ENCODE measurements at places on chromosomes 12 and 14.

- no peak for DNase-seq
These were observed 107.3 kb upstream of the DCN start for GRCh38 chr12:91289906-91290305.

- DNase-seq, result no peak
These were observed 421.1 kb upstream of the RGS6 start for GRCh38 chr14:71511152-71511551.

- DNase-seq, result no peak
These were observed 259.5 kb upstream of the E2F7 start for GRCh38 chr12:77324763-77325468.

DNA sequence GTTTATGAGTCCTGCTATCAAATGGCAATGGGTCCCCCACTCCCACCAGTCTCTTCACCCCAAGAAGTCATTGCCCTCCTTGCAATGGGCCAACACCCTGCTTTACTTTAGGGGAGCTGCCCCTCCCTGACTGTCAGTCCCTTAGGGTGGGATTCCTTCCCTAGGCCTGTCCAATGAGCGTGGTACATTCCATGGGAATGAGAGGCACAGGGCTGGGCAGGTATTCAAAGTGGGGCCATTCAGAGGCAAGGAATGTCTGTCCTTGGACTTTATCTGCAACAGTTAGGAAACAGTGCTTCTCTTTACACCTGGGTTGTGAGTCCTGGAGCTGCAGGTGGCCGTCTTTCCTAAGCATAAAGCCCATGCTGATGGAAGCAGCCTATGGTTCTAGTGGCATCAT, 40.8 kb downstream of the TMEM132C start:
- no peak for DNase-seq

GRCh38 chr12:116697305-116697704, 40.6 kb downstream of the SPRING1 start:
- DNase-seq, result no peak

DNA sequence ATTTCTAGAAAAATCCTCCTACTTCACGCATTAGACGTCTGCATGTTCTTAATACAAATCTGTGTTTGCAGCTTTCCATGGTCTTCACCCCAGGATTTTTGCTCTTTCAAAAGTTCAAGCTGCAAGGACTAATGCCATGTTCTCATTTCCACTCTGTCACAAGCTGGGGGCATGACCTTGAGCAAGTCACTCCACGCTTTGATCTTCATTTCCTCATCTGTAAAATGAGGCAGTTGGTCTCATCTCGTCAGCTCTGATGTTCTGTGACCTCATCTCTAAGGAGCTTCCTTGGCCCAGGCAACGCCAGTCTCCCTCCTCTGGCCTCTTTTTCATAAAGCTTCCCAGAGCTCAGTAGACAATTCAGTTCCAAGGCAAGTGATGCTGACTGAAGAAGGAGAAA, 18.8 kb upstream of the BMP4 start:
- no peak for DNase-seq

DNA sequence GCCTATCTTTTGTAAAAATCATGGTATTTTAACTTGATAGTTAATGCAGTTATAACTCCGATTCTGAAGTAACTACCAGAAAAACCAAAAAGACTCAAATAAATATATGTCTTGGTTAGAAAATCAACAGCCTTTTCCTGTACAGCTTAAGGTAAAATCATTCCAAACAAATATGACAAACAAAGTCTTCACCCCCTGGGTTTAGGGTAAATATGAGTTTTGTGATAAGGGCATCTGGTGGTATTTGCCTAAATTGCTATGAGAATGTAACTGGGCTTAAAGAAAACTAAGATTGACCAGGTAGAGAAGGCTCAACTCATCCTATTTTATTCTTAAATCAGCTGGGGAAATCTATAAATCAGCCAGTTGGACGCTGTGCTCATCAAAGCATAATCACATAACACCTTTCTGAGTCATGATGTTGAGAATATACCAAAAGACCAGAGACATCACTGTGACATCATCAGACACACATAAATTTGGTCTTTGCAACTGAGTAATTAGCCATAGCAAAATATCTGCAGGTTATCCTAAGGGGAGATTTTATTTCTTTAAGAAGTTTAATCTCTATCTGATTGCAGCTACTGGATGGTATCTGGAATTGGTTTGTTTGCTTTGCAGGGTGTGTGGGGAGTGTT, 133.9 kb downstream of the STXBP6 start:
- no peak for DNase-seq

DNA sequence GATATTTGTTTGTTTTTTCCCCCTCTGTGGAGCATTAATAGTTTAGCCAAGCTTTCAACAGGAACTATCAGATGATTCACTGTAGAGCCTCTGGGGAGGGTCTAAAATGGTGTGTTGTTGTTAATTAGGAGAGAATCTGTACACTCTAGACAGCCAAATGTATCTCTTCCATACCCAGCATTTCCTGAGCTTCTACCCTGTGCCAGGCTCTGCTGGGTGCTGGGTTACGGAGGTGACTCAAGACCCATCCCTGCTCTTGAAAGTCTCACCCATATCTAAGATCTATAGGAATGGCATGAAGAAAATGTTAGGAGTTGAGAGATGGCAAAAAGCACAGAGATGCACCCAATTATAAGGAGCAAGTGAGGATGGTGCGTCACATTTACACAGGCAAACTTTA, 245.8 kb downstream of the C12orf75 start:
- no peak for DNase-seq

DNA sequence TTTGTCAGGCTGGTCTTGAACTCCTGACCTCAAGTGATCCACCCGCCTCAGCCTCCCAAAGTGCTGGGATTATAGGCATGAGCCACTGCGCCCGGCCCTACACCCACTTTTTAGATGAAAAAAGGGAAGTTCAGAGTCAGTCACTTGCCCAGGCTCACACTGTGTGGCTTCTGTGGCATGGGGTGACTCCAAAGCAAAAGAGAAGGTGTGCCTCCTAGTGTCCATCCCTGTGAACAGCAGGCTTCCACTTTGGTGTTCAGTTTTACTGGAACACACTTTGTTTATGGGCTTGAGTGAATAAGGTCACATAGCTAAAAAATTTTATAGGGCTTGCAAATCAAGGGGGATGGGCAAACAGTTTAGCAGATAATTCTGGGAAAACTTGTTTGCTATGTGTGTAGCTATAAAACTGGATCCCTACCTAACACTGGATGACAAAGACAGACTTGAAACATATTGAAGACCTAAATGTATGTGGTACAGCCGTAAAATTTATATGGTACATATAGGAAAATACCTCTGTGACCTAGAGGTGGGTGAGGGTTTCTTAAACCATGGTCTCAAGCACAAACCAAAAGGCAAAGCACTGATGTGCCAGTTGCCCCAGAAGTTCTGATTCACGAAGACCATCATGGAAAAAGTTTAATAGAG, 54.9 kb downstream of the EID3 start:
- DNase-seq, result peak; percentile 43

GRCh38 chr14:99080306-99080705, 191.7 kb downstream of the BCL11B start:
- DNase-seq, result no peak

GRCh38 chr14:22842211-22843122, 6.1 kb downstream of the MMP14 start:
- DNase-seq, result no peak

- no peak for DNase-seq
These were observed 8.5 kb downstream of the AMN start for GRCh38 chr14:102930753-102931579.

DNA sequence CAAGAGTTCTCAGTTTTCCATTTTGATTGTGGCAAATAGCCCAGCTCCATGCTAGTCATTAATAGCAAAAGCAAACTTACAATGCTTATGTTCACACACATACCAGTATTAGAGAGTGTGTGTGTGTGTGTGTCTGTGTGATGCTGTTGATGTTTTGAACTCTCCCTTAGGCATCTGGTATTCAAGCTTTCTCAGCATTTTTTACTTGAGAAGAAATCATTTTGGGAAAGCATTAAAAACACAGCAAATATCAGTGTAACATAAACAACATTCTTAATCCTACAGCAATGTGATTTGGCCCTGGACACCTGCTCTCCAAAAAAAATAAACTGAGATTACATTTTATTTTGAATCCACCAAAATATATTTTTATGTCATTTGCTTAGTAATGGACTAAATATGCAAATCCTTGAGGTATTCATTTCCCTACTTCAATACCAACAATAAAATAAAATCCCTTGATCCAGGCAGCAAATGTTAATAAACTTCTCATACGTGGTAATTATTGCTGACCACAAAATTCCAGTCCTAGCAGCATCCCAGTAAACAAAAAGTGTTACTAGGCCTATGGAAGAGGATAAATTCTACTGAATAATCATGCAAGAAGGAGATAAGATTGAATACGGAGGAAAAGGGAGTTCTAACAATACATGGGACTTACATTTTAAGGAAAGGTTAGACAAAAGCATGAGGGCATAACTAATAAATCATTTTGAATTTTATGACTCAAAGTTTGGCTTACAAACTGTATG, 249.5 kb upstream of the CLEC14A start:
- DNase-seq, result no peak

DNA sequence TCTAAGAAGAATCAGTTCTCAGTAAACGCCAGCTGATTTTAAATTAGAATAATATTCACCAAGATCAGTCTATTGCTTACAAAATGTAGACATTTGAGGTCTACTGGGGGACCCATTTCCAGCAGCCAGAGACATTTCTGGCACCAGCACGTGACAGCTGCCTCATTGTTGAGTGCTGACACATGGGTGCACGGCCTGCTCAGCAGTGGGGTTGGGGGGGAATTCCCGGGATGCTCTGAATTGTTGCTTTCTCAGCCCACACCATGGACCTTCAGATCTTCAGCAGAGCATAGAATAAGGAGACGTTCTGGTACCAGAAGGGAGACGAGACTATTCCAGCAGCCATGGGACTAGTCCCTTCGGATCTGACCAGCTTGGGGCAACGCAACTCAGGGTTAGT, 18.3 kb downstream of the PLEKHG7 start:
- no peak for DNase-seq

DNA sequence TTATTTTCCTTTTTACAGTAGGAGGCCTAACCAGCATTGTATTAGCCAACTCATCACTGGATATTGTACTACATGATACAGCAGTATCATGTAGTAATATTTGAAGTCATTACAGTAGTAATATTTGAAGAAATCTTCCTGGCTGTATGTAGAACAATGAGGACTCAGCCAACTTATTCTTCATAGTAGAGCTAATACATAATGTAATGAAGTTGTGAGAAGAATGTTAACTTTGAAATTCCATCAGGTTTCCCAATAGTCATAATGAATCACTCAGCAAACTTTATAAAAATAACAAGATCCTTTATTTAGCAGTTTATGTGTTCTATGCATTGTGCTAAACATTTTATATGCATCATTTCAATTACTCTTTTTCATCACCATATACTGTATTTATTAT, 61.8 kb downstream of the LRRK2 start:
- DNase-seq, result no peak

GRCh38 chr12:30110958-30111586, 327.3 kb upstream of the TMTC1 start:
- no peak for DNase-seq

DNA sequence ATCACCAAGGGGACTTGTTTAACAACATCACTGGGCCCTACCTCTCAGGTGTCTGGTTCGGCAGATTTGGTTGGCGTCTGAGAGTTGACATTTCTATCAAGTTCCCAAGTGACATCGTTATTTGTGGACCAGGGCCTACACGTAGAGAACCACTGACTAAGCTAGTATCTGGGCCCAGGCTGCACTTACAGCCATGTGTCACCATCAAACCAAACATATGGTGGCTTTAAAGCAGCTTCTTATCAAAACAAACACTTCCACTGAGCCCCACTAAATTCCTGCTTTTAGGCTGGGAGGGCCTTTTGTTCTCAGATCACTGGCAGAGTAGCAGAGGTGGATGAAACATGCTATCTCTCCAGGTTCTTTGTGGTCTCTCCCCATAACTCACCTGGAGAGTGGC, 220.5 kb downstream of the PELI2 start:
- no peak for DNase-seq

DNA sequence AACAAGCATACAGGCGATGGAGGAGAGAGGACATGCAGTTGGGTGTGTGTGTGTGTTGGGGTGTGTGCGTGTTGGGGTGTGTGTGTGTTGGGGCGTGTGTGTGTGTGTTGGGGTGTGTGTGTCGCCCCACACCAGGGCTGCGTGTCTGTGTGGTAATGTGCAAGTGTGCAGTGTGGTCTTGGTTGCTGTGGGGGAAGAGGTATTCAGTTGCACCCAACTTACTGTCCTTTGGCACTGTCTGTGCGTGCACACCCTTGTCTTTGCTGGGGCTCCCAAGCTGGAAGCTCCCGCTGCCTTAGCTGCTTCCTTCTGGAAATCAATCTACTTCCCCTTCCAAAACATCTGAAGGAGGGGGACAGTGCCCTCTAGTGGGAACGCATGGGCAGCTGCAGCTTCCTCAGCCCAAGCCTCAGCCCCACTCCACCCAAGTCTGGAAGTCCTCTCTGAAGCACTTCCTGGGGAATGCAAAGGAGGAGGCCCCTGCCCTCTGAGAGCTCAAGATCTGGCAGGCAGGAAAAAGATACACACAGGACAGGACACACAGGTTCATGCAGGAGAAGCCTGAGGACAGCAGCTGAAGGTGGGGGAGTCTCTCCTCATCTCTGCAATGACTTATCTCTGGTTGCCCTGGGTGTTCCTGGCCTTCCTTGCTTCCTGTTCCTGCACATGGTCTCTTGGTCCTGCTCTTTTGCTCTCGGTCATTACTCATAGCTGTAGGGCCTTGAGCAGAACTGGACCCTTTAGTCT, 13.1 kb downstream of the ASIC1 start:
- DNase-seq, result peak; percentile 50

DNA sequence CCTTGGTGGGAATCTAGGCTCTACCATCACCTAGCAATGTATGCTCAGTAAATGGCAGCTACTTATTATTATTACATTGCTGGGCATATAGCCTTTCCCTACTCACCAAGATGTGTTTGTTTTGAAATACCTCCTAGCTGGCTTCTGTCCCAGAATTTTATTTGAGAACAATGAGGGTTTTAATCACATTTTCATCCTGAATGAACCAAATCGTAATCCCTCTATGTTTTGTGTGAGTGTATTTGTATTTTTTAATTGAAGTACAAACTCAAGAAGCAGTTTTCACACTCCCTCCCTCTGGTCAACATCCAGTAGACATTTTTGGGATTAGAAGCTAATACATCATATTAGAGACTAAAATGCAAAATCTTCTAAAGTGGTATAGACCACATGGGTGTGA, 7.6 kb downstream of the SLC7A8 start:
- DNase-seq, result no peak

DNA sequence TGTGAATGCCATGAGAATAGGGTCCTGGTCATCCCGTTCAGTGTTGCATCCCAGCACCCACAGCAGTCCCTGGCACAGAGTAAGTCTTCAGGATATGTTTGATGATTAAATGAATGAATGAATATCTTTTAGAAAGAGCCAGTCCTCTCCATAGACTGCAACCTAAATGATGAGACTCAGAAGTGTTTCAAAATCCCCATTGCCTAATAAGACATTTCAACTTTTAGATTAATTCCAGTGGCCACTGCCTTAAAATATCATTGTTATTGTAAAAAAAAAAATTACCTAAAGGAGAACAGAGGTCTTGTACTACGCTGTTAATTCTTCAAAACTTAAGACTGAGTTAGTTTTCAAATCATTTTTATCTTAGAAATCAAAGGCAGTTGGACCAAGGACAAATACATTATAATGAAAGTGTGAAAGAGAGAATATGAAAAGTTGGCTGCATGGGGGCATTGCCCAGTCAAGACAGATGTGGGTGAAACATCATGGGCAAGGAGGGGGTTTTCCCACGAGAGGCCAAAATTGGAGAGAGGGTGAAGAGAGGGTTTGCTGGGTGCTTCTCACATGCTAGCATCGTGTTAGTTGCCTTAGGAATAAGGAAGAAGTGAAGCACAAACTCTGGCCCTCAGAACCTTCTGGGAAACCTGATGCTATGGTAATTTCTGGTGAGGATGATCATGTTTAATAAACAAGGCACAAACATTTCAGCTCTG, 26.3 kb upstream of the CPM start:
- no peak for DNase-seq
